NCI-H1694 (cell line): ENCODE measurements at places on chromosomes 12 and 14.

- no peak for DNase-seq
Observed at GRCh38 chr12:116577154-116577561, 18.0 kb downstream of the MAP1LC3B2 start.

DNA sequence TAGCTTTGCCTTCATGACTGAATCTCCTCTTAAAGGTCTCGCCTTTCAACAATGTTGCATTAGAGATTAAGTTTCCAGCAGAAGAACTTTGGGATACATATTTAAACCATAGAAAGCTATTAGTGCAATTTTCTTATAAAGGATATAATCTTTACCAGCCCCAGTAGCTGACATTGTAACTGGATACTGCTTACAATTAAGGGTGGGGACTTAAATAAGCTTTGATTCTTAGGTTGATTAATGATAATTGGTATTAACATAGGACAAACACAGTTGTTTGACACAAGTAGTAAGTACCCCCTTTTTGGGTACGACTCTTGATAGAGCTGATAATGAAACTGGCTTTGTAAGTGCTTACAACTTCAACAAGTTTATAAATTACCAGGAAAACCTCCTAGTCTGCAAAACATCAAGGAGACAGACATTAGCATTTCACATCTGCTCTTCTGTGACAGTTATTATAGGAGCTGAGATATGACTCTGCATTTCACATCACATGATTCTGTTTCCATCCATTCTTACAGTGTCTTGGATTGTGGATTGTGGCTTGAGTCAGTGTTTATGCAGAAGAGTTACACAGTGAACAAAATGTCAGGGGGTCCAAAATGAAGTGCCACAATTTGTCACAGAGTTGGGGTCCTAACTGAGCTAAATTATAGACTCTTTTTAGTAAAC is 249.1 kb upstream of the E2F7 start:
- DNase-seq: no peak

DNA sequence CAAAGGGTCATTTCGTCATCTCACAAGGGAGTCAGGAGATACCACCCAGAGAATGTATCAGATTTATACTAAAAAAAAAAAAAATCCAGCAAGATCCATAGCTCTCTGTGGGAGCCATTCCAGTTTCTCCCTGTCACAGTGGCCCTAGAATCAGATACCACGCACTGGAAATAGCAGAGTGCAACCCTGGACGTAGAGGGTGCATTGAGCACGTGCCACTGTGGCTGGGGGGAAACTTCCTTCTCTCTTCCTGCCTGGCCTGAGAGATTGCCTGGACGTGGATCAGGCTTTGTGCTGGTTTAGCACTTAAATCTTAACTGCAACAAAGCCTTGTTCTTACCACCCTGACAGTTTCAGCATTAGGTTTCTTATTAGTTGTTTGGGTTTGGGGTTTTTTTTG is 124.3 kb downstream of the FBXL14 start:
- no peak for DNase-seq

- no peak for DNase-seq
Observed at GRCh38 chr14:71970272-71970671, 38.0 kb downstream of the RGS6 start.

DNA sequence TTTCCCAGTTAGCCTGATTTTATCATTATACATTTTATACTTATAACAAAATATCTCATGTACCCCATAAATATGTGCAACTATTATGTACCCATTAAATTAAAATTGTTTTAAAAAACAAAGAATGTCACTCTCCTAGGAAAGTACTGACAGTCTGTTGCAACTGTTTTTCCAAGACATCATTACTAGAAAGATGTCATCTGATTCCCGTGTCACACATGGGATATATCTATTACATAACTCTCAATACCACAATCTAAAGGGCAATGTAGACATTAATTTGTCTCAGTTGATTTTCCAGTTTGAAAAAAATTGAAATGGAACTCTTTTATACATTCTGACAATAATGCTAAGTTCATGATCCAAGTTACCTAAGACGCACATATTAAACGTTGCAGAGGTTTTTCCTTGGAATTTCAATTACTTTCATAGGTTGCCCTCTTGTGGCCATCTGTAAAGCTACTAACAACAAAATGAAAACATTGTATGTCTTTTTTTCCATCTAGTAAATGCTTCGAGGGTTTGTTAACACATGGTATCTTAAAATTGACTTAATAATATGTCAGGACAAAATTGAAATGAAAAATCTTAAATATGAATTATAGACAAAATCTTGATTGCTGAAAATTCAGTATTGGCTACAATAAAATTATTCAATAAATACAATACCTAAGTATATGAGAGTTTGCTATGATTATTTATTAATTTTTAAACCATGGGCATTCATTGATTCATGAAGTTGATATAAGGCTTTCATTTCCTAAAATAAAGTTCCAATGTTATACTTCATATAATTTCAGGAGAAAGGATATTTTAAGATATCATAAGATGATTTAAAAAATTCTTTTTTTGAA is 131.6 kb downstream of the PPFIA2 start:
- peak; percentile 63 for DNase-seq

GRCh38 chr12:53803194-53803593 is 51.4 kb upstream of the CISTR start:
- no peak for DNase-seq

DNA sequence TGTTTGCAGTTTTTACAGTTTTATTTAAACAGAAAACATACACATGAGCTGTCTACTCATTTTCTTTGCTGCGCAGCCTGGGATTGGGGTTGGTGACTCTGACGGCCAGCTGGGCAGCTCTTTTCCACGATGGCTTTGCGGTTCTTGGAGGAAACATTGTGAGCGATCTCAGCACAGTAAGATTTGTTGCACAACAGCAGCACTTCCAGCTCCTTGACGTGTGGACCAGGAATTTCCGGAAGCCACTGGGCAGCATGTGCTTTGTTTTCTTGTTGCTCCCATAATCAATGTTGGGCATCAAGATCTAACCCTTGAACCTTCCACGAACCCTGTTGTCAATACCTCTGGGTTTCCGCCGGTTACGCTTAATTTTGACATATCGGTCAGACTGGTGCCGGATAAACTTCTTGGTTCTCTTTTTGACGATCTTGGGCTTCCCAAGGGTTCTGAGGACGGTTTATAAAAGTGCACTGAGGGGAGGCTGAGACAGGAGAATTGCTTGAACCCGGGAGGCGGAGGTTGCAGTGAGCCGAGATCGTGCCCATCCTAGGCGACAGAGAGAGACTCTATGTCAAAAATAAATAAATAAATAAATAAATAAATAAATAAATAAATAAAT is 21.8 kb downstream of the FKBP11 start:
- no peak for DNase-seq
